ENCODE measurements at places on chromosomes 16 and 17. TPM values are rescaled to one million over a fixed set of nuclear protein-coding genes. Genes with fewer than 3 reads are reported as not detected.

Gene MYH2
- not detected for total RNA-seq

Gene CACNG1
- total RNA-seq = not detected

Gene SGCA
- total RNA-seq = 0.32 TPM

Gene ADGRG1
- total RNA-seq = 0.97 TPM

Gene SCARF1
- total RNA-seq = 0.64 TPM

Gene TNFRSF17
- total RNA-seq = not detected

Gene NUP88
- 106 TPM for total RNA-seq

Gene CCDC154
- total RNA-seq = under 0.01 TPM

Gene PHF12
- 22.5 TPM for total RNA-seq

Gene MT4
- total RNA-seq = not detected

Gene MPV17L
- 1.3 TPM for total RNA-seq
